ENCODE measurements at places on chromosomes 1 and 21. TPM values are rescaled to one million over a fixed set of nuclear protein-coding genes. Genes with fewer than 3 reads are reported as not detected.
A peak's percentile ranks its signal among the peaks of the same experiment; 100 is the strongest.

Gene CRABP2
- 2.5 TPM for total RNA-seq

Gene CEP350
- 56.1 TPM for total RNA-seq

Gene C1orf141
- total RNA-seq: not detected

GRCh38 chr1:230246551-230246950, 179.5 kb downstream of the GALNT2 start:
- DNase-seq: peak; percentile 2

GRCh38 chr1:176745945-176746344, 283.0 kb downstream of the PAPPA2 start:
- DNase-seq: no peak

DNA sequence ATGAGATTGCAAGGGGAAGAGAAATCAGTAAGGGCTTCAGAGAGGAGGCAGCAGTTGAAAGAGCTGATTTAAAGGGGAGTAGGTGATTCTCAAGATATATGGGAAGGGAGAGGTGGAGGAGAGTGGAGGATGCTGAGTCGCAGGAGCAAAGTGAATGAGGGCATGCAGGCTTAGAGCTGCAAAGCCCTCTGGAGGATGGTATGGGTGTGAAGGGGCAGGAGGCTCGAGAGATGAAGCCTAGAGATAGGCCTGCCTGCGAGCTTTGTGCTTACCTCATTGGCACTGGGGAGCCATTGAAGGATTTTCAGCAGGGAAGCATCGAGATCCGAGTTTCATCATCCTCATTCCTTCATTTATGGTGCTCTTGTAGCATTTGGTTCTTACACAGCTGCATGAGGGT, 15.8 kb upstream of the SH2D2A start:
- DNase-seq: no peak

DNA sequence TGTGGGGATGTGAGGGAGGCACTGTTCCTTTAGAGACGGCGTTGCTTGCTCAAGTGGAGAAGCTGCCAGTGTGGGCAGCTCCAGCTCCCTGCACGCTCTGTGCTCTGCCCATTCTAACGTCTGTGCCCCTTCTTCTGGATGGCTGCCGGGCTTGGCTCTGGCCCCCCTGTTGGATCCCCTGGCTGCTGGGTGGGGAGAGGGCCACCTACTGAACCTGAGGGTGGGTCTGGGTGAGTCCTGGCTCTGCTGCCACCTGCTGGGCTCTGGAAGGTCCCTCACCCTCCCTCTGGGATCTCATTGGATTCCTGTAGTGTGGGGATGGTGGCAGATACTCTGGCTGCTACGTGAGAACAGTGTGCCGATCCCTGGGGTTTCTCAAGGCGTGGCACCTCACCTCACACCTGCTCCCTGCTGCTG, 5.0 kb downstream of the PFKL start:
- DNase-seq: no peak

DNA sequence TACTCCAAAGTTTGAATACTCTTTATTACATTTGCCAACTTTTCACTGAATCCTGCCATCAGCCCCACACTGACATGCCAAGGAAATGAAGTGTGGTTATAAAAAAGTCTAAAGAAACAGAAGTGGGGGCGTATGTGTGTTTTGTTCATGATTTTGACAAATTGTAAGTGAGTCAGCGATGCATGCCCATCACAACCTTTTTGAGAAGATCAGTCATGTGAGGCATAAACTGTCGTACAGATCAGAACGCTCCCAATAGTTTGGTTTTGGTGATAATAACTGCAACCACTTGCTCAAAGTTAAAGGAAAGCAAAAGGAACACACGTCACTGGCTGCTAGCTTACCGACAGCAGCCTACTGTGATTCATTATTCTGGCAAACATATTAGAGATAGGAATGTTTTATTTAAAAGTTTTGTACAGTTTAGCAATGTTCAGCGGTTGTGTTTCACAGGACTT, 95.6 kb downstream of the RGS2 start:
- DNase-seq: peak; percentile 69

DNA sequence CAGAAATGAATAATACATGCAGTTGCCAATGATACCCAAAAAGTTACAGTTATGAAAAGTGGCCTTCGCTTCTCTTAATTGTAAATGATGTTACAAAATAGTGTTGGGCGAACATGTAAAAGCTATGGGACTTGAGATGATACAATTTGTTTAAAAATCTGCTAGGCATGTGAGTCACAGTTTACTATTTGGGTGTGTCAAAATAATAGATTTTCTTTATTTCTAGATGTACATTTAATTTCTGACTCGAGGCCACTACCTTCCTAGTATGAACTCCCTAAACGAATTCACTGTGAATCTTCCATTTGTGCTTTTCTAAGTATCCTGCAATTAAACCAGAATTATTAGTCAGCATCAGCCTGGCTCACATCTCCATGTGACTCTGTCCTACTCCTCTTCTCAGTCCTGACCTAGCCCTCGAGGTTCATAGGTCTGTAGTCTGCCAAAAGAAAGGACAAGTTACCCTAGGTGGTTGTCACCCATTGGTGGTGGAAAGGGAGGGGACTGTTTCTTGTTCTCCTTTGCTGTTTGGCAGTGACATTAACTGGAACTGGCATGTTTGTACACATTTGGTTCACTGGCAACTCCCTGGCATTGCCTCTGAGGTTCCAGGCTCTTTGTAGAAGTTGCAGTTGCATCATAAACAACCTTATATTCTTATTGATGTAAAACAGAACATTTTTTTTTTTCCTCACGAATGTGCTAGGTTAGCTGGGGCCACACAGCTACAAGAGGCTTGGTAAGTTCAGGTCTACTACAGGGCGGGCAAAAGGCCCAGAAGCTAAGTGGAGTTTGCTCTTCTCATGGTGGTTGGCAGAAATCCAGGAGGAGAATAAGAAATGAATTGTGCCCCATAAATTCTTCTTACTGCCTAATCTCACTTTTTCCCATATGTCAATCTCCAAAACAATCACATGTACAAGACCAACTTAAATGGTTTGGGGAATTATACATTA, 746.5 kb upstream of the ADAMTS5 start:
- no peak for DNase-seq

DNA sequence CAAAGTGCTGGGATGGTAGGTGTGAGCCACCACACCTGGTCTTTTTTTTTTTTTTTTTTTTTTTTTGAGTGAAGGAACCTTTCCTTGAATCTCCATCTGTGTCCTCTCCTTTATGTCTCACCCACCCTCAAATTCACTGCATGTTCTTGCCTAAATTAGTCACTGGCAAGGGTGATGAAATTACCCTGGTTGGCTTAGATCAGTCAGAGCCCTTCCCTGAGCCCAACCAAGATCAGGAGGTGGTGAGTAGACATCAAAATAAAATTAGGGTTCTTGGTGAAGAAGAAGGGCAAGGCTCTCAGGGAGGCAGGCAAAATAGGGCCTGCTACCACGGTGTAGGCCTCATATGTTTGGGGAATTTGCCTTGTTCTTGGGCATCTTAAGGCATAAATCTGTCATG, 5.3 kb upstream of the TNN start:
- no peak for DNase-seq

DNA sequence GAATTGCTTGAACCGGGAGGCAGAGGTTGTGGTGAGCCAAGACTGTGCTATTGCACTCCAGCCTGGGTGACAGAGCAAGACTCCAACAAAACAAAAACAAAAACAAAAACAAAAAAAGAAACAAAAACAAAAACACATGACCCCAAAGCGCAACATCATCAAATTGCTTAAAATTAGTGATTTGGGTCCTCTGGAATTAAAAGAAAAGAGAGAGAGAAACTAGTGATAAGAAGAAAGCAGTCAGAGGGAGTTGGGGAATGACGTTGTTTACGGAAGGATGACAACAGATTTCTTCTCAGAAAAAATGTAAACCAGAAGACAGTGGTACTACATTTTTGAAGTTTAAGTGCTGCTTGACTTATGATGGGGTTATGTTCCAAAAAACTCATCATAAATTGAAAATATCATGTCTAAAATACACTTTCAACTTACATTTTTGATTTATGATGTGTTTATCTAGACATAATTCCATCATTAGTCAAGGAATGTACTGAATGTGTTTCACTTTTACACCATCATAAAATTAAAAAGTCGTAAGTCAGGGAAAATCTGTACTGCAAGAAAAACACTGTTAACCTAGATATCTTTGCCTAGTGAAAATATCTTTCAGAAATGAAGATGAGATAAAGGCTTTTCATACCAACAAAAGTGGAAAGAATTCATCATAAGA, 88.0 kb downstream of the MT1HL1 start:
- no peak for DNase-seq

DNA sequence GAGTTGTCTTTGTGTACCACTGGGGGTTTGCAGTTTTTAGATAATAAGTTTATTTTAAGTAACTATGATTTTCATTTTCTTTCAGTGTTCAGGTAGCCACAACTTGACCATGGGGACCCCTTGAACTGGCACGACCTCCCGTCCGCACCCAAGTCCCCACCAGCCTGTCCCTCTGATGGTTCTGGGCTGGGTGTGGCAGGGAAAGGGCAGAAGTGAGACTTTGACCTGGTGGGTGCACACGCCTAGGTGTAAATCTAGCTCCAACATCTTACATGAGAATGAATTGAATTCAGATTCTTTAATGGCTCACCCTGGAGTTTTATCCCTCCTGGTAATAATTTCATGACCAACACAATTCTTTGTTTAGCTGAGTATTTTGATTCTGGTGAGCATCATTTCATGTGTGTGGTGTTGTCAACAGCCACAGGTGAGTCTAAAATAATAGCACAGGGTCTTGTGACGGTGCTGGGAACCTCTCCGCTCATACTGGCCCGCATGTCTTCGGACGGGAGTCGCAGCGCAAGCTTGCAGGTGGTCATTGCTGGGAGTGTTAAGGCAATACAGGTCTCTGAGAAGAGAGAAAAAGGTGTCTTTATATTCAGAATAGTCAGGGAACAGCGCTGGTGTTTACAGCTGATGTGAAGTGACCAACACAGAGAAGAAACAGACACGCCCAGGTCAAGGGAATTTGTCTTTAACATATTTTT, 50.8 kb upstream of the POFUT2 start:
- no peak for DNase-seq

DNA sequence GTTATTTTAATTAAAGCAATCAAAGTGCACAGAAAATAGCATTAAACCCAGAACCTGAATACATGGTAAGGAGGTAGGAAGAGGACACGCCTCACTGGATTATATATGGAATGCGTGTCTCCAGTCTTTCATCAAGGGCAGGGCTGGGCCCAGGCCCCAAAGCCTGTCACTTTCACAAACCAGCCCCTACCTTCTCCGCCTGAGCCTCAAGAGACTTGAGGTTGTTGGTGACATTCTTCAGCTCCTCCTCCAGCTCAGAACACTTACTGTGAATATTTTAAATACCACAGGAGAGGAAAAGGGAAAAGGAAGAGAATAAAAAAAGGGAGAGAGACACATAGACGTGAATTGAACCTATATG, 16.3 kb upstream of the NUP210L start:
- no peak for DNase-seq

DNA sequence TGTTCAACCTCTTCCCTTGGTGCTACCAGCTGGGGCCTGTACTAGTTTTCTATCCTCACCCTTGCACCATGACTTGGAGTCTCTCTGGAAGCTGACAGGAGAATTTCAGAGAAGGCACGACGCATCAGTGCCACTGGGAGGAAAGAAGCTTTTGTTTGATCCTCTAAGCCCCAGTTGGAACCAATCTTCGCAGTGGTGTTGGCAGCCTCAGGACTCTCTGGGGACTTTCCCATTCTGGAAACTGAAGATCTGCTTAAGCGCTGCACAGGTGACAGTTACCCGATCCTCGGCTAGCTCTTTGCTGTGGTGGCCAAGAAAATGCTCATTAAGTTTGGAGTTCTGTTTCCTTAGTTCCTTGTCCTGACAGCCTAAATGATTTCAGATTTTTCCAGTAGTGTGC, 222.3 kb downstream of the RHOU start:
- DNase-seq: no peak

DNA sequence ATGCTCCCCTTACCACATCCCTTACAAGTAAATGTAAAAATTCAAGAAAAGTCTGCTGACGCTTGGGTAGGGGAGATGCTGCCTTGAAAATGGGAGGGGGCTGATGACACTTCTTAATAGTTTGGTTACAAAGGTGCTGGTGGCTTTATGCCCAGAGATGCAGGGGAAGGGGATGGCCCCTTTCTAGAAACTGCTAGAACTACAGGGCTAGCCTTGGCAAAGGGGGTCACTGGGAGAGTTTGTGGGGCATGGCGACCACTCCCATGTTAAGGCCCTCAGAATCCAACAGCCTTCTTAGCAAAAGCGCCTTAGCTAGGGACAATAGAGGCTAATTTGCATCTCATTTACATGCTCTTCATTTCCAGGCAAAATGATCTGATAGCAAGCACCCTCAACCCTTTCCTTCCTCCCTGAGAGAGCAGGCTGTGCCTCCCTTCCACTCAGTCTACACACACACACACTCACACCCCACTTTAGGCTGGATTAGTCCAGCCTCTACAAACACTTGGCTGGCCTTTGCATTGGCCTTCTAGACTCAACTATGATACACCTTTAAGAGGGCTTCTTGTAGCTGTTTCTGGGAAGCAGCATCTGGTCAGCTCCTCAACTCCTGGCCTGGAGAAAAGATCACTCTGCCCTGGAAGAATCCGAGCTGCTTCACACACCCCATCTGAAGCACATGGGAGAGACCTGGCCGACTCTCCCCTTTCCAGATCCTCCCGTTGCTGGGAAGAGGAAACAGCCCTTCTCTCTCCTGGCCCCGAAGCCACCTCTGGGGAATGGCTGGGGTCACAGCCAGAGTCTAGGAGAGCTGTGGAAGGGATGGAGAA, 1.7 kb downstream of the SEMA6C start:
- no peak for DNase-seq

DNA sequence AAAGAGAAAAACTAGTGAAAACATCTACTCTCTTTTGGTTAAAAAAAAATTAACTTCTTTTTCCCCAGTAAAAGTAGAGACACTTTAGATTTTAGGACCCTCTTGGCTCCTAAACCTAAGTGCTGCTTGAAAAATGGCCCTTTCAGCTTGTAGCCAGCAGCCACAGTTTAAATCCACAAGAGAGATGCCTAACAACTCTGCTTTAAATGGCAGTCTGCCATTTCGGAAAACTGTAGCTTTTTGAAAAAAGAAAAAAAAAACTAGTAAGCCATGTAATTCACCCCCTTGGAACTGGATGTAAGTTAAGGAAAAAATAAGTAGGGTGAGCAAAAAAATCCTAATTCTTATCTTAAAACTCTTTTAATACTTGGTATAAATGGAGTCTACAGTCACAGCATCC, 56.0 kb downstream of the LHX9 start:
- DNase-seq: no peak

GRCh38 chr1:86464819-86465218, 3.9 kb upstream of the CLCA1 start:
- no peak for DNase-seq

GRCh38 chr21:44783020-44783696, 18.5 kb downstream of the UBE2G2 start:
- peak; percentile 11 for DNase-seq

- no peak for DNase-seq
Measured at GRCh38 chr21:17045214-17045853, 467.5 kb upstream of the CXADR start.

Data from right atrium auricular region (tissue), 2 donors.